Osteocyte (in vitro differentiated cells): ENCODE measurements at places on chromosomes 5 and 9.

DNA sequence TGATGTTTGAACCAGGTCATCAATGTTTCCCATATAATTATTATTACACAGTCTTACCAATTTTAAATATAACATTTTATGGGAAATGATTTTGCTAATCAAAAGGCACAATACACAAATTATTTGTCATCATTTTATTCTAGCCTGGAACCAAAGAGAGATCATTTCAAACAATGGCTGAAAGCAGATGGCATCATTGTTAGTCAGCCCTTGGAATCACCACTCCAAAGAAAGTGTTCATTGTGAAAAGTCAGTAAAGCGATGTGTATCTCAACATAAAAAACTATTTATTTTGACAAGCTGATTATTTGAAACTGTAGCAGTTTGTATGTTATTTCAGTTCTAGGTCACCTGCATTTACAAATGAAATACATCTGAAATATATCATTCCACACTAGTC is 1068.7 kb downstream of the CDH12 start:
- H3K4me1 ChIP-seq: no peaks in the 10 kb centered on the region
- no peak for DNase-seq
- H3K36me3 ChIP-seq: no peaks in the 10 kb centered on the region
- H3K4me3 ChIP-seq: no peak overlapping the region
- H3K27ac ChIP-seq: no peak overlapping the region
- peaks cover 3% of the 10 kb centered on the region for H3K27me3 ChIP-seq

GRCh38 chr9:122865300-122865699 is 36.9 kb upstream of the PDCL start:
- H3K4me3 ChIP-seq: no peak overlapping the region
- no peaks in the 10 kb centered on the region for H3K27me3 ChIP-seq
- H3K4me1 ChIP-seq: peaks cover 6% of the 10 kb centered on the region
- no peak for DNase-seq
- H3K36me3 ChIP-seq: peaks cover 30% of the 10 kb centered on the region

- H3K4me1 ChIP-seq: peaks cover 11% of the 10 kb centered on the region
- H3K36me3 ChIP-seq: no peaks in the 10 kb centered on the region
- no peak overlapping the region for H3K4me3 ChIP-seq
- DNase-seq: no peak
- H3K27me3 ChIP-seq: peaks cover 91% of the 10 kb centered on the region
These were observed 7.9 kb downstream of the ISL1 start for GRCh38 chr5:51391175-51391574.

GRCh38 chr9:9631284-9631683 is 981.5 kb downstream of the PTPRD start:
- no peaks in the 10 kb centered on the region for H3K27me3 ChIP-seq
- H3K4me3 ChIP-seq: no peak overlapping the region
- peaks cover 3% of the 10 kb centered on the region for H3K4me1 ChIP-seq
- no peak for DNase-seq
- H3K36me3 ChIP-seq: no peaks in the 10 kb centered on the region

DNA sequence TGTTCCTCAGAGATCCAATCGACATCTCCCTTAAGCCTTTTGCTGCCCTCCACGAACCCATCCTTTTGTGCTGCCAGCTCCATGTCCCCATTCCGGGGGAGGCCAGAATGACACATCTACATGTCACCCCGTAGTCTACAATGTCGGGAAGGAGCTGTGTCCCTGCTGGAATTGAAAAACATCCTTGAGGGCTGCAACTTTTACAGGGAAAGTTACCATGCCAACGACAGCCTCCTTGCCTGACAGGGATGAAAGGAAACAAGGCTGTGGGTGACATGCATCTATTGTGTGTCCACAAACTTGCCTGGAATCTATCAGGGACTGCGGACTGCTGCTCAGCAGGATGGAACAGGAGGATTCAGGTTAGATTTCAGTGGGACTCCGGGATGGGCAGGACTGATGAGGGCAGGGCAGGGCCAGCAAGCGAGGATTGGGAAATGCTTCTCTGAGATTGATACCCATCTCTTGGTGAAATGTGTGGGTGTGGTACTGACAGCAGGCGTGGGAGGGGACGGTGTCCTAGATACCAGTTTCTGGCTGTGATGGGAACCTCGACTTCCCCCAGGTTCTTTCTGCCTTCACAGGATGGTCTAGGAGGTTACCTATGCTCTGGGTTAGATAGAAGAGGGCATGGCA is 25.5 kb downstream of the EGR1 start:
- H3K27ac ChIP-seq: no peak overlapping the region
- peak overlapping the region; percentile 35 for H3K4me3 ChIP-seq
- DNase-seq: no peak
- H3K4me1 ChIP-seq: peaks cover 11% of the 10 kb centered on the region
- no peaks in the 10 kb centered on the region for H3K36me3 ChIP-seq
